ENCODE measurements at places on chromosomes 12 and 14.

DNA sequence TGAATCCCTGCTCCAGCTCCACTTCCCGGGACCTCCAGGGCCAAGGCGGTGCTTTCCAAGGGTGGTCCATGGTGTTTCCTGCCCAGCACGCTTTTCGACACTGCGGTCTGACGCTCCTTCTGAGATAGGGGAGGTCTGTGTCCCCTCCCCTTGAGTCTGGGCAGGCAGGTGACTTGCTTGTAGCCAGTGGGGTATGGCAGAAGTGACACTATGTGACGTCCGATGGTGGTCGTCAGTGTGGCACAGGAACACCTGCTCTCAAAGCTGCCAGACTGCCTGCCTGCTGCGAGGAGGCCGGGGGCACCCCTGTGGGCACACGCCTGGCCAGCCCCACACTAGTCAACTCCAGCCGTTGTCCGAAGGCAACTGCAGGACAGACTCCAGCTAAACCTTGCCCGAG is 16.0 kb upstream of the TRAF3 start:
- DNase-seq, result no peak

- no peak for DNase-seq
Measured at GRCh38 chr14:98093111-98093510, 1178.9 kb downstream of the BCL11B start.

GRCh38 chr14:97267509-97267908 is 470.3 kb downstream of the VRK1 start:
- DNase-seq, result no peak

GRCh38 chr12:55682087-55682796 is 25.5 kb downstream of the ITGA7 start:
- no peak for DNase-seq

DNA sequence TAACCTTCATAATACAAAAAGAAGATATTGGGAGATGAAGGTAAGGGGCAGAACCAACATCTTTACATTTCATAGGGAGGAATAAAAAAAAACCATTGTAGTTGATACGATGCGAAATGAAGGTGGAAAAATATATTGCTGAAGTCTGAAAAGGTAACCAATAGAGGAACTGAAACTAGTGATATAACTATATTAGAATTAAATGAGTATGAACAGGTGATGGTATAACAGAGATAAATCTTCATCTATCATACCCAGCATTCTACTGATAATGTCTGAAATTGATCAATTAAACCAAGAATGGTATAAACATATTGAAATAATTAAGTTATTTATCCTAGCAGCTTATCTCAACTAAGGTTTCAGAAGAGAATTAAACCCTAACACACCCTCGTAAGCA is 332.1 kb downstream of the NELL2 start:
- DNase-seq, result no peak

- DNase-seq, result peak; percentile 86
Measured at GRCh38 chr14:99274346-99275221, 2.6 kb upstream of the BCL11B start.

- DNase-seq, result no peak
Measured at GRCh38 chr14:59256331-59256730, 67.9 kb downstream of the DAAM1 start.

DNA sequence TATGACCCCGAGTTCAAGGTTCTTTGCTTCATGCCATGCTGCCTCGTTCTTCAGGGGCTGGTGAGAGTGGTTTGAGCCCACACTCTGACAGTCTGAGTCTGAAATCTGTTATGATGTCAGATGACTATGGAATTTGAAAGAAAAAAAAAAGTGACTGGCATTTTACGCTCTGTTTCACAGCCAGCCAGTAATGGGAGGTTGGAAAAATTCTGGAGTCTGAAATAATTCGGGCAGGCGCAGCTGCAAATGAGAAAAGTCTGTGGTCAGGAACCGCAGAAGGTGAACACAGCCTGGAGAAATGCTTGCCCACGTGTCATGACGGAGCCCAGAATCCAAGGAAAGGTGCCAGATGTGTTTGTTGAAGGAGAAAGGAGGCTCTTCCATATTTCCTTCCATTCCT is 269.8 kb upstream of the PWP1 start:
- no peak for DNase-seq

DNA sequence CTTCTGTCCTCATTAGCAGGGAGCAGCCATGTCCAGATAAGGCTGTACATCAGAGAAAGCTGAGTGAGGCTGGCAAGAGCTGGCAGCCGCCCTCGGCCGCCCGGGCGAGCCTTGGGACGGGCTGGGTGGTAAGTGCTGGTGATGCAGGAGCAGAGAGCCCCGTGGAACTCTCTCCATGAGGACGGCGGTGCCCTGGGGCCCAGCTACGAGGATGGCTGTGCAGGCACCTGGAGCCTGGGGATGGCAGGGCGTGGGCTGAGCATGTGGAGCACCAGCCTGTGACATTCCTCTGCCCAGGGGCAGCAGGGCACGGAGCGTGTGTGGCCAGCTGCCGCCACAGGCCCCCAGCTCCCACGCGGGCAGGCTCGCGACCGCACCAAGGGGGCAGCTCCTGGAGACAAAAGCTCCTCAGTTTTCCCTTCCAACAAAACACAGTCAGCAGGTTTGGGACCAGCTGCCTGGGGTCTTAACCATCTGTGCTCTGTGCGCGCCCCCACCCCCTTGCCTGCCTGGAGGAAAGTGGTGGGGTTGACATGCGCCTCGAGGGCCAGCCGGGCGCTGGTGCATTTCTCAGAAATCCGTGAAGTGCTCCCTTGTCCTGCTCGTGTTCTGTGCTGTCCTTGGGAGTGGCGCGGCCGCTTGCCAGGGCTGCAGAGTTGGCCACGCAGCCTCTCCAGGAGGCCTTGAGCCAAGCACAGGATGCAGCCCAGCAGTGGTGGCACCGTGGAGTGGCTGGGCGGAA is 21.4 kb downstream of the PACS2 start:
- DNase-seq, result peak; percentile 85

- peak; percentile 85 for DNase-seq
Measured at GRCh38 chr12:124457287-124458219, 109.9 kb downstream of the NCOR2 start.

DNA sequence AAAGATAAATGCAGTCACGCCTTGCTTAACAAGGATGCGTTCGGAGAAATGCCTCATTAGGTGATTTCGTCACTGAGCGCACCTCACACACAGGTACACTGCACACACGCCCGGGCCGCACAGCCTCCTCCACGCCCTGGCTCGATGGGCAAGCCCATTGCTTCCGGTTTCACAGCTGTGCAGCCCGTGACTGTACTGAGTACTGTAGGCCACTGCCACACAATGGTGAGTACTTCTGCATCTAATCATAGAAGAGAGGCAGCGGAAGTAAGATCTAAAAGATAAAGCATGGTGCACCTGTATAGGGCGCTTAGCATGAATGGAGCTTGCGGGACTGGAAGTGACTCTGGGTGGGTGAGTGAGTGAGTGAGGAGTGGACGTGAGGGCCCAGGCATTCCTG is 4.3 kb downstream of the RIMBP2 start:
- no peak for DNase-seq

DNA sequence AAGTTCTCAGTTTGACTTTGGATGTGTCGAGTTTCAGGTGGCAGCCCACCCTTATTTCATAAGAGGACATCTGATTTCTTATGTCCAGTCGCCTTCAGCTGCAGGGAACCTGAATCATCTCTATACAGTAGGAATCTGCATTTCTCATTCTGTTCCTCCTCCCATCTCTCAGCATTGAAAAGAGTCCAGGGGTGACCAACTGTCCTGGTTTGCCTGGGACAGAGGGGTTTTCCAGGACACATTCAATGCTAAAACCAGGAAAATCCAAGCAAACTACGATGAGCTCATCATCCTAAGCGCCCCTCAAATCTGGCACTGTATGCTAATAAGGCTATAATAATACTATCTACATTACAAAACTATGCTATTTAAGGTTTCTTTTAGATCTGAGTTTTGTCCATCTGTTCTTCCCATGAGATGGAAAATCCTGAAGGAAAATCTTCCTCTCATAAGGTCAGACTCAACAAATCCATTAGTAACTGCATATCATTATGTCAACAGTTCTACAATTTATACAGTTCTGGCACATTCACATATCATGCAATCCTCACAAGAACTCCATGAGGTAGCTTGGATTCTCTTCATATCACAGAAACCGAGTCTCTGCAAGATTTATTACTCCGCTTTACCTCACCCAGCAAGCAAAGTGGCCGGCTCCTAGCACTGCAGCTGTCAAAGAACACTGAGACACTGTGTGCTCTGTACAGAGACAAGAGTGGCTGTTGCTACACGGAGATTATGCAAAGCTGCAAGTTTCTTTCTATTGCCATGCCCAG is 15.6 kb upstream of the CALM1 start:
- peak; percentile 67 for DNase-seq

GRCh38 chr12:50825372-50825838 is 17.3 kb upstream of the TMPRSS12 start:
- no peak for DNase-seq

DNA sequence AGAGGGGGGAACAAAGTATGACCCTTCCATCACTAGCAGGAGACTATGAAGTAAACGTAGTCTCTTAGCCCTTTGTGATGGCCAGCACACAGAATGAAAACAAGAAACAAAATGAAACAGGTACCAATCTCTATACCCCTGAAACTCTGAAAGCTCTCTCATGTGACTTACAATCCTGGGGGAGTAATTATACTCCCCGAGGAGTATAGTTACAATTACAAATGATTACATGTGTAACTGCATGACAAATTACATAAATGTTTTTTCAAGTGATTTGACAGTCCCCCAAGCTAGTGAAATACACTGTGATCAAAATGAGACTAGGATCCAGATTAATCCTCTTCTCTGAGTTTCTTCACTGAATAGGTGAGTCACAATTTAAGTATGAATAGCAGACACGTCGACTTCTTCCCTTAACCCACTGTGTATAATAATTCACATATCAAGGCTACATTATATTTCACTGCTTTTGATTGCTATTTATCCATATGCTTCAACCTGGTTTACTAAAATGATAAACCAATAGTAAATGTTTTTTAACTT is 74.0 kb downstream of the SPTSSA start:
- no peak for DNase-seq

DNA sequence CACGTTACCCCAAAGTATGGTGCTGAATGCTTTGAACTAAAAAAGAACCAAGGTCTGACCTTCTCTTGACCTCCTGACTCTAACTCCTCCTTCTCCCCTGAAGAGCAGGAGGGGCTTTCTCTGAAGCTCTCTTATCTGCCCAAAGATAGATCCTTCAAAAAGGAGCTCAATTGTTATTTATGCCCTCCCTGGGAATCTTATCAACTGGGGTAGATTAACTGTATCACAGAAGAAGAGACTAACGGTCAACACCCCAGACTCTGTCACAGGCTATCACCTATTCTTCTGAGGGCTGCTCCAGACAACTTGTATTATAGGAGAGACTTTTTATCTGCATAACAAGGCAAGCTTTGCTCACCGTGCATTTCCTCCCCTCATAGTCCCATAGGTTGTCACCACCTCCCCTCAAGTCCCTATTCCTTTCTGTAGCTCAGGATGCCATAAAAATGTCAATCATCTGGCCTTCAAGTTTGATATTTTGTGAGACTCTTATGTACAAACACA is 86.6 kb downstream of the PAPLN start:
- no peak for DNase-seq

- DNase-seq, result peak; percentile 55
Measured at GRCh38 chr12:81759190-81760051, at the start of gene PPFIA2. PPFIA2 (minus strand) TSS chr12:81759350.

DNA sequence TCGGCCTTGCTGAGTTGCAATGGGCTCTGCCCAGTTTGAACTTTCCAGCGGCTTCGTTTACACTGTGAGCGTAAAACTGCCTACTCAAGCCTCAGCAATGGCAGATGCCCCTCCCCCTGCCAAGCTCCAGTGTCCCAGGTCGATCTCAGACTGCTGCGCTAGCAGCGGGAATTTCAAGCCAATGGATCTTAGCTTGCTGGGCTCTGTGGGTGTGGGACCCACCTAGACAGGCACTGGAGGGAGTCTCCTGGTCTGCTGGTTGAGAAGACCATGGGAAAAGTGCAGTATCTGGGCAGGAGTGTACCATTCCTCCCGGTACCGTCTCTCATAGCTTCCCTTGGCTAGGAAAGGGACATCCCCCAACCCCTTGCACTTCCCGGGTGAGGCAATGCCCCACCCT is 88.2 kb downstream of the KLHL28 start:
- no peak for DNase-seq

DNA sequence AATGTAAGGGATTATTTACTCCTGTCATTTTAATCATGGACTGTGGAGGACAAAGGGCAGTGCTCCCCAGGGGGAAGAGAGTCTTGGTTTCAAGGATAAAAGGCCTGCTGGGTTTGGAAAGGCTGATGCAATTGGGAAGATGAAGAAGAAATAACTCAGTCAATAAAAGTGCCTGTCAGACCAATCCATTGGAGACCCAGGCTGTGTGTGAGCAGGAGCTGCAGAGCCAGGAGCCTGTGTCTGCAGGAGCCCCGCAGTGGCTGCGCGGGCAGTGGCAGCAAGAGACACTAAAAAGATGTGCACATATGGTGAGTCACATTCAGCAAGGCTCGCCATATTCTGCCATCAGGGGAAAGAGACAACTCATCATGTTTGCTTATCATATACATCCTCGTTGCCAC is 90.4 kb downstream of the CRACR2A start:
- no peak for DNase-seq

- DNase-seq, result no peak
Measured at GRCh38 chr12:130613131-130613530, 103.0 kb downstream of the RIMBP2 start.

DNA sequence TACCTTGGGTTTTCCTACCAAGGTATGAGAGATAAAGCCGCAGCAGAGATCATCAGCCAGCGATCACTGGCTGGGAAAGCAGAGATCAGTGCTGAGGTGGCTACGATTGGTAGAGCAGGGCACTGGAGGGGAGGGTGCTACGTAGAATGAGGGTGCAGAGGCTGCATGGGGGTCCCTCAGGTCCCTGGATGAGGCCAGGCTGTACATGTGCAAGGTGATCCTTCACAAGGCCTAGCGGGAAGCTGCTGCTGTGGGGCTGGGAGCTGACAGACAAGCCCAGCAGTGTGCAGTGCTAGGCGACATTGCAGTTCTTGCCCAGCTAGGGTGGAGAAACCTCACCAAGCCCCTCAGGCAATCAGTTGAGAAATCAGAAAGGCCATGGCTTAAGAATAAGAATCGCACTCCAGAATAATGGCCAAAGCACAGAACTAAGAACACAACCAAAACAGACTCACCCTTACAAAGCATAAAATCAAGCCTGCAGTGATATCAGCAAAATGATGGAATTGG is 37.2 kb upstream of the GPR132 start:
- DNase-seq, result no peak

DNA sequence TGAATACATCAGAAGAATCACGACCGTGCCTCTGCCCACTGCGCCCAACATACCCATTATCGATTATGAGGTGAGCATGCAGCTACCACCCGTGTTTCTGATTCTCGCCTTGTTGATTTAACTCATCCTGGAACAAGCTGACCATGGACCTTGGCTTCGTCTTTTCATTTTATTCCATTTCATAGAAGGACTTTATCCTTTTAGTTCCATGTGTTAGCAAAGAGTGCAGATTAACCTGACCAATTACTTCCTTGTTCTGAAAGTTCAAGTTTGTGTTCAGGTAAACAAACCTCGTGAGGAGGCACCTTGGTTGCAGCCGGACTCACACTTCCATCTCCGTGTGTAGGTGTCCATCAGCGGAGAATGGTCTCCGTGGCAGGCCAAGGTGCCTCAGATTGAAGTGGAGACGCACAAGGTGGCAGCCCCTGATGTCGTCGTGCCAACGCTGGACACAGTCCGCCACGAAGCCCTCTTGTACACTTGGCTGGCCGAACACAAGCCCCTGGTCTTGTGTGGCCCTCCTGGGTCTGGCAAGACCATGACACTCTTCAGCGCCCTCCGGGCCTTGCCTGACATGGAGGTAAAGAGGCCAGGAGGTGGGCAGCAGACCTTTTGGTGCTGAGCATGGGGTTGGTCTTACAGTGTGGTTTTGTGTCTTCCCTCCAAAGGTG is 52.2 kb downstream of the DYNC1H1 start:
- DNase-seq, result no peak

- DNase-seq, result no peak
Measured at GRCh38 chr14:90398841-90399540, 2.2 kb downstream of the CALM1 start.

Measured in right cardiac atrium (tissue), 5 donors.